ENCODE measurements at places on chromosomes 1 and 21.

- DNase-seq, result peak; percentile 7
These were observed 577 bp upstream of the CEP350 start for GRCh38 chr1:179953974-179954492.

DNA sequence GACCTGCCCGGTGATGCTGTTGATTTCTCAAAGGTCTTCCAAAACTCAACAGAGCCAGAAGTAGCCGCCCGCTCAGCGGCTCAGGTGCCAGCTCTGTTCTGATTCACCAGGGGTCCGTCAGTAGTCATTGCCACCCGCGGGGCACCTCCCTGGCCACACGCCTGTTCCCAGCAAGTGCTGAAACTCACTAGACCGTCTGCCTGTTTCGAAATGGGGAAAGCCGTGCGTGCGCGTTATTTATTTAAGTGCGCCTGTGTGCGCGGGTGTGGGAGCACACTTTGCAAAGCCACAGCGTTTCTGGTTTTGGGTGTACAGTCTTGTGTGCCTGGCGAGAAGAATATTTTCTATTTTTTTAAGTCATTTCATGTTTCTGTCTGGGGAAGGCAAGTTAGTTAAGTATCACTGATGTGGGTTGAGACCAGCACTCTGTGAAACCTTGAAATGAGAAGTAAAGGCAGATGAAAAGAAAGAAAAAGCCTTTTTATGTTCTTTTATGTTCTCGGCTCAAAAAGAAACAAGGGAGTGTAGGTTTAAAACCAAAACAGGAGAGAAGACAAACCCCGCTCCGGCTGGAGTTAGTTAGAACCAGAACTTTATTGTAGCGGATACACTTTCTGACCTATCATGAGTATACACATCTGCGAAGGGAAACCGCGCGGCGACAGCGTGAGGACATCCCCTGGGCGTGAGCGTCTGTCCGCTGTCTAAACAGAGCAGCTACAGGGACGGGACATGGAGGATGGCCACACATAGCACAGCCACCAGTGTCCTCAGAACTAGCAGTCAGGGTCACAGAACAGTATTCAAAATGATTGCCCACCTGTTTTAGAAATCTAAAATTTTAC is 77.1 kb downstream of the PIK3CD start:
- no peak for DNase-seq

DNA sequence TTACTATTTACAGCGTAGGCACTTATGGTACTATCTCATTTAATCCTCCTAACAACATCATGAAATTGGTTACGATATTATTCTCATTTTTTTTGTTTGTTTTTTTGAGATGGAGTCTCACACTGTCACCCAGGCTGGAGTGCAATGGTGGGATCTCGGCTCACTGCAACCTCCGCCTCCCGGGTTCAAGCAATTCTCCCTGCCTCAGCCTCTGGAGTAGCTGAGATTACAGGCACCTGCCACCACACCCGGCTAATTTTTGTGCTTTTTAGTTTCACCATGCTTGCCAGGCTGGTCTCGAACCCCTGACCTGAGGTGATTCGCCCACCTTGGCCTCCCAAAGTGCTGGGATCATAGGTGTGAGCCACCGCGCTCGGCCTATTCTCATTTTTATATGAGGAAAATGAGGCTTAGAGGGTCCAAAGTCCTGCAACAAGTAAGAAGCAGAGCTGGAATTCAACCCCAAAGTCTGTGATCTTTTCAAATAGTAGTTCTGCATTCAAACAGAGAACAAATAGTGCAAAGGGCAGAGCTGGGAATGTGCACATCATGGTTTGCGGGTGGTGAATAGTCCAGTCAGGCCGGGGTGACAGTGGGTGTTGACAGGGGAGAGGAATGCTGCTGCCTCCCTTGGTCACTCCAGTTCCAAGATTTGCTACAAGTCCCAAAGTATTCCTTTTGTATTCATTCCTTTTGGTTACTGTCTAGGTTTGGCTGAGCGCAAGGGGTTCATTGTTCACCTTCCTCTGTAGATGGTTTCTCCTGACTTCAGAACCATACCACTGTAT is 4.6 kb downstream of the PRUNE1 start:
- DNase-seq, result no peak

GRCh38 chr1:26556111-26556510 is 26.6 kb downstream of the RPS6KA1 start:
- DNase-seq, result no peak

GRCh38 chr1:187854457-187854856 is 1025.7 kb downstream of the PLA2G4A start:
- no peak for DNase-seq
